Neural cell (in vitro differentiated cells): ENCODE measurements at places on chromosomes 4 and X. TPM values are rescaled to one million over a fixed set of nuclear protein-coding genes. Genes with fewer than 3 reads are reported as not detected.

The PRSS12 gene
- polyA plus RNA-seq, result 1.1 and 2.4 TPM in 2 replicates

The MTMR8 gene
- polyA plus RNA-seq, result 1.8 and 2.1 TPM in 2 replicates

The TSPAN6 gene
- 45.8 and 63.3 TPM in 2 replicates for polyA plus RNA-seq

The TCEANC gene
- polyA plus RNA-seq, result 5.0 and 5.3 TPM in 2 replicates

The NXF3 gene
- polyA plus RNA-seq, result not detected in 2 replicates

The STPG2 gene
- polyA plus RNA-seq, result not detected in 2 replicates

The PDZD4 gene
- polyA plus RNA-seq, result 343 and 389 TPM in 2 replicates

The ANOS1 gene
- polyA plus RNA-seq, result 0.72 and 1.4 TPM in 2 replicates

The TCEAL7 gene
- polyA plus RNA-seq, result 193 and 203 TPM in 2 replicates

The PFKFB1 gene
- 0.51 and 0.52 TPM in 2 replicates for polyA plus RNA-seq

The FGFR3 gene
- 0.48 and 0.54 TPM in 2 replicates for polyA plus RNA-seq

The EGF gene
- polyA plus RNA-seq, result not detected in 2 replicates

The BMP2K gene
- polyA plus RNA-seq, result 14.3 and 14.7 TPM in 2 replicates

The DMD gene
- polyA plus RNA-seq, result 20.7 and 21.6 TPM in 2 replicates

The ITGB1BP2 gene
- 2.8 and 5.4 TPM in 2 replicates for polyA plus RNA-seq

The ABRAXAS1 gene
- 1.1 and 1.4 TPM in 2 replicates for polyA plus RNA-seq

The FGA gene
- polyA plus RNA-seq, result not detected in 2 replicates

The ESX1 gene
- not detected in 2 replicates for polyA plus RNA-seq

The CLDN24 gene
- polyA plus RNA-seq, result not detected in 2 replicates

The SMC1A gene
- polyA plus RNA-seq, result 11.4 and 12.2 TPM in 2 replicates

The NXF2 gene
- not detected in 2 replicates for polyA plus RNA-seq

The MMRN1 gene
- 2.2 and 7.0 TPM in 2 replicates for polyA plus RNA-seq

The FAM241A gene
- polyA plus RNA-seq, result 0.48 and 0.59 TPM in 2 replicates

The GRID2 gene
- polyA plus RNA-seq, result 14.9 and 18.4 TPM in 2 replicates

The CNGA1 gene
- polyA plus RNA-seq, result not detected in 2 replicates

The GPRASP2 gene
- polyA plus RNA-seq, result 93.5 and 96.4 TPM in 2 replicates

The RIPPLY1 gene
- polyA plus RNA-seq, result 0.57 TPM in 1 of 2 replicates, not detected in the other

The GAGE12E gene
- not detected in 2 replicates for polyA plus RNA-seq

The GABRB1 gene
- 1.0 and 3.3 TPM in 2 replicates for polyA plus RNA-seq

The GPR119 gene
- not detected in 2 replicates for polyA plus RNA-seq

The DGAT2L6 gene
- not detected in 2 replicates for polyA plus RNA-seq

The ZNF732 gene
- polyA plus RNA-seq, result 0.26 TPM in 1 of 2 replicates, not detected in the other

The GPR173 gene
- polyA plus RNA-seq, result 26.9 and 30.8 TPM in 2 replicates

The TREX2 gene
- not detected in 2 replicates for polyA plus RNA-seq

The SPP1 gene
- 0.35 and 0.52 TPM in 2 replicates for polyA plus RNA-seq

The MGAT4D gene
- polyA plus RNA-seq, result 0.05 TPM in 1 of 2 replicates, not detected in the other

The ETDA gene
- 1.6 TPM in 1 of 2 replicates, not detected in the other for polyA plus RNA-seq

The ZNF157 gene
- 3.5 and 3.8 TPM in 2 replicates for polyA plus RNA-seq

The ERCC6L gene
- polyA plus RNA-seq, result 0.12 and 0.28 TPM in 2 replicates

The PYURF gene
- 251 and 287 TPM in 2 replicates for polyA plus RNA-seq

The FHDC1 gene
- 10.1 and 11.4 TPM in 2 replicates for polyA plus RNA-seq

The AGA gene
- polyA plus RNA-seq, result 3.1 and 4.9 TPM in 2 replicates

The SSX3 gene
- polyA plus RNA-seq, result not detected in 2 replicates

The SPATA4 gene
- polyA plus RNA-seq, result not detected in 2 replicates

The FAM184B gene
- polyA plus RNA-seq, result 0.10 TPM in 1 of 2 replicates, not detected in the other

The SPANXN4 gene
- polyA plus RNA-seq, result not detected in 2 replicates

The HPGDS gene
- not detected in 2 replicates for polyA plus RNA-seq

The RHOXF2 gene
- not detected in 2 replicates for polyA plus RNA-seq

The SMIM43 gene
- 0.17 TPM in 1 of 2 replicates, not detected in the other for polyA plus RNA-seq

The ADAMTS3 gene
- 0.20 and 0.34 TPM in 2 replicates for polyA plus RNA-seq

The SPIN2A gene
- polyA plus RNA-seq, result 1.2 and 2.5 TPM in 2 replicates

The MND1 gene
- 5.6 and 10.6 TPM in 2 replicates for polyA plus RNA-seq

The TRO gene
- 361 and 487 TPM in 2 replicates for polyA plus RNA-seq

The NOX1 gene
- polyA plus RNA-seq, result not detected in 2 replicates
